GM23338 (cell line): ENCODE measurements at places on chromosomes 6 and 20.

DNA sequence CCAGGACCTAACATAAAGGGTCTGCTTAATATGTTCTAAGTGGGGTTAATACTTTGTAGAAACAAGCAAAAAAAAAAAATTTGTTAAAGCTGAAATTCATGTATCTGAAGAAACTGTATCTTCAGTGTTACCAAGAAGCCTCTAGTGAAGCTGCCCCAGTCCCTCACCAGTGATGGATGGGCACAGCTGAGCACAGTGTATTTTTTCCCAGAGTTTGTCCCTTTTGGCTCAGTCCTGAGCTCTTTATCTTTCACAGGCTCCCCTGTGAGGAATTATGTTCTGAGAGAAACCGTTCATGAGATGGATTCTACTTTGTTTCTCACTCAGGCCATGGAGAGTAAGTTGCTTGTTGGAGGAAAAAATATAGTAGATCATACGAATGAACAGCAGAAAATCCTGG is 38.4 kb downstream of the KIF3B start:
- no peak for DNase-seq

- DNase-seq = no peak
These were observed 72.7 kb downstream of the TRAM2 start for GRCh38 chr6:52503851-52504781.

- DNase-seq = no peak
These were observed 151.3 kb downstream of the CDC5L start for GRCh38 chr6:44538807-44539201.

GRCh38 chr6:110538416-110539160 is 62.2 kb upstream of the SLC22A16 start:
- no peak for DNase-seq

GRCh38 chr6:135212935-135213334 is 31.8 kb downstream of the MYB start:
- no peak for DNase-seq

DNA sequence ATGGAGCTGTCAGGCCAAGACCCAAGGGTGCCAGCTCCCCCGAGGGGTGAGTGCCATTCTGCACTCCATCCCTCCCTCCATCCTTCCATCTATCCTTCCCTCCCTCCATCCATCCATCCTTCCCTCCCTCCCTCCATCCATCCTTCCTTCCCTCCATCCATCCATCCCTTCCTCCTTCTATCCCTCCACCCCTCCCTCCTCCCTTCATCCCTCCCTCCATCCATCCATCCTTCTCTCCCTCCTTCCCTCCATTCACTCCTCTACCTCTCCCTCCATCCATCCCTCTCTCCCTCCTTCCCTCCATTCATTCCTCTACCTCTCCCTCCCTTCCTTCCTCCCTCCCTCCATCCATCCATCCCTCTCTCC is 41.3 kb upstream of the MRGBP start:
- no peak for DNase-seq

- no peak for DNase-seq
These were observed 24.3 kb upstream of the HLA-DRB5 start for GRCh38 chr6:32554116-32554965.

DNA sequence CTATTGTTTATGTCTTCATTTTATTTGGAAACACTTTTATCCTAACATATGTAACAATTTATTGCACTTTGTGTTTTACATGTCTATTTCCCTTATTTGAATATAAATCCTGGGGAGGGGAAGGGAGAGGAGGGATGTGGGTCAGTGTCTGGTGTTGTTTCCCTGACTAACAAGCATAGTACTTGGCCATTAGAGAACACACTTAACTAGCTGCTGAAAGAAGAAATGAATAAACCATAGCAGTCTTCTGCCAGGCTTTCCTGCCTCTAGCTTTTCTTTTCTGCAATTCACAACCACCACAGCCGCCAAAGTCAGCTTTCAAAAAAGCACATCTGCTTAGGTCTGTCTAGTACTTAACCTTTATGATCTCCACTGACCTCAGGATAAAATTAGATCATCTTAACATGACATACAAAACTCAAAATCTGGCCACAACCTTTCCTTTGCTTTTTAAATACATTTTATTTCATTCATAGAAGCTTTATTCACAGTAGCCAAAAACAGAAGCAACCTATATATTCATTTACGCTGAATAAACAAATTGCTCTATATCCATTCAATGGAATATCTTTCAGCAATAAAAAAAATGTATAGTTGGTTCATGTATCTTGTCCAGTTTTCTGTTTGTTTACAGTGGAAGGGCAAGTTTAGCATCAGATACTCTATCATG is 16.3 kb downstream of the PDSS2 start:
- DNase-seq = no peak
